ENCODE measurements at places on chromosomes 5 and 9. TPM values are rescaled to one million over a fixed set of nuclear protein-coding genes. Genes with fewer than 3 reads are reported as not detected.

GRCh38 chr9:123174887-123175518, 93.4 kb downstream of the STRBP start:
- no peak overlapping the region for H3K4me3 ChIP-seq
- no peak overlapping the region for H3K27ac ChIP-seq
- peaks cover 4% of the 10 kb centered on the region for H3K36me3 ChIP-seq
- no peak for DNase-seq
- H3K4me1 ChIP-seq: peaks cover 8% of the 10 kb centered on the region

DNA sequence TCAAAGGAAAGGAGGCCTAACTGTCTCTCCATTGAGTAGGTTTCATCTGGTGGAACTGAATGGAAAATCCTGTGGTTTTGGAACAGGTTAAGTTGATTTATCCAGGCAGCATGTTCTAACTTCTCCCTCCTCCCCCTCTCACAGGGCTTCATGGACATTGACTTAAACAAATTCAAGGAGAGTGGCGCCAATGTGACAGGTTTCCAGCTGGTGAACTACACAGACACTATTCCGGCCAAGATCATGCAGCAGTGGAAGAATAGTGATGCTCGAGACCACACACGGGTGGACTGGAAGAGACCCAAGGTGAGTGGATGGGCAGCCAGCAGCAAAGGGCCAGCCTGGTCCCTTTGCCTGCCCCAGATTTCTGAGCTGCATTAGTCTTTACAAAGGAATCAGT, 183.9 kb downstream of the GRIA1 start:
- H3K4me1 ChIP-seq: no peaks in the 10 kb centered on the region
- no peak for DNase-seq
- peaks cover 13% of the 10 kb centered on the region for H3K27me3 ChIP-seq
- no peaks in the 10 kb centered on the region for H3K36me3 ChIP-seq
- no peak overlapping the region for H3K4me3 ChIP-seq

- no peak overlapping the region for H3K4me3 ChIP-seq
- H3K27me3 ChIP-seq: no peaks in the 10 kb centered on the region
Measured at GRCh38 chr5:14229181-14229580, 86.0 kb downstream of the TRIO start.

GRCh38 chr9:100108559-100108958, 9.5 kb downstream of the INVS start:
- H3K36me3 ChIP-seq: peaks cover 4% of the 10 kb centered on the region
- no peak overlapping the region for H3K4me3 ChIP-seq
- H3K27ac ChIP-seq: no peak overlapping the region
- peaks cover 16% of the 10 kb centered on the region for H3K4me1 ChIP-seq
- no peaks in the 10 kb centered on the region for H3K27me3 ChIP-seq
- DNase-seq: no peak

DNA sequence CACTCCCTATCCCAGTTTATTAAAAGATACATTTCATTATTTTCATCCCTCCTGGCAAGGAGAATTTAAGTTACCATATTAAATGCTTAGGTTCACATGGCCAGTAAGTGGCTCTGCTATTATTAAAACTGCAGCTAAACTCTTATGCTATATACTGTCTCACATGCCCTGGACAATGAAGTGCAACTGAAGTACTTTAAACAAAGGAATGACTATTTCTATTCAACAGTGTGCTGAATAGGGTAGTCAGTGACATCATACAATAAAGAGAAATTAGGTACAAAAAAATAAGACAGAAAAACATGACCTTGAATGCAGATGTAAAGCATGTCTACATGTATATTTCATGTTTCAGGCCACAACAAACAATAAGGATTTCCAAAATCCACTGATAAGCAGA, 282.6 kb upstream of the SMC2 start:
- H3K4me3 ChIP-seq: no peak overlapping the region
- no peak for DNase-seq
- no peaks in the 10 kb centered on the region for H3K4me1 ChIP-seq
- H3K27me3 ChIP-seq: peaks cover 1% of the 10 kb centered on the region
- H3K27ac ChIP-seq: no peak overlapping the region
- no peaks in the 10 kb centered on the region for H3K36me3 ChIP-seq

DNA sequence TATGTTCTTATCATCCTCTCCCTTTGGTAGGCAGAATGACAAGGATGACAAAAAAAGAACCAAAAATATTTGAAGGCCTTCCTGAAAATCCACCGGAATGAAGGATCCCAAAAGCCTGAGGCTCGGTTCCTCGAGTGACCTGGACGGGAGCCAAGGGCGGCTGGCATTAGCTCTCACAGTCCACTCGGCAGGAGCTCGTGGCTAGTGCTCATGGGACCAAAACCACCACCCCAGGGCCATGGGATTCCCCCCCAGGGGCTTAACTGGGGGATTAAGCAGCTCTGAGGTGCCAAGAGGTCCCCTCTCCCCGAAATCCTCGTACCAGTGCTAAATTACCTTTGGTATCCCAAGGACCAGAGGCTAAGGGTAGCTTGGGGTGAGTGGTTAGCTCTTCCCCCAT, 586 bp upstream of the PDZD2 start:
- no peaks in the 10 kb centered on the region for H3K36me3 ChIP-seq
- H3K27me3 ChIP-seq: peaks cover 12% of the 10 kb centered on the region
- peak overlapping the region; percentile 84 for H3K4me3 ChIP-seq
- peaks cover 14% of the 10 kb centered on the region for H3K4me1 ChIP-seq
- H3K27ac ChIP-seq: no peak overlapping the region

GRCh38 chr9:104269996-104270963, 176.2 kb downstream of the SMC2 start:
- no peak overlapping the region for H3K4me3 ChIP-seq
- H3K27ac ChIP-seq: no peak overlapping the region
- H3K27me3 ChIP-seq: peaks cover 24% of the 10 kb centered on the region
- H3K4me1 ChIP-seq: no peaks in the 10 kb centered on the region

FAM13B gene
- total RNA-seq: 43.0 TPM

- H3K36me3 ChIP-seq: no peaks in the 10 kb centered on the region
- H3K4me1 ChIP-seq: no peaks in the 10 kb centered on the region
- no peak for DNase-seq
- H3K27me3 ChIP-seq: peaks cover 8% of the 10 kb centered on the region
- H3K27ac ChIP-seq: no peak overlapping the region
Measured at GRCh38 chr9:10135553-10135952, 477.2 kb downstream of the PTPRD start.

GRCh38 chr5:169304175-169304574, 3.2 kb upstream of the SLIT3 start:
- peaks cover 3% of the 10 kb centered on the region for H3K36me3 ChIP-seq
- DNase-seq: no peak
- no peak overlapping the region for H3K27ac ChIP-seq
- H3K4me1 ChIP-seq: peaks cover 43% of the 10 kb centered on the region

DNA sequence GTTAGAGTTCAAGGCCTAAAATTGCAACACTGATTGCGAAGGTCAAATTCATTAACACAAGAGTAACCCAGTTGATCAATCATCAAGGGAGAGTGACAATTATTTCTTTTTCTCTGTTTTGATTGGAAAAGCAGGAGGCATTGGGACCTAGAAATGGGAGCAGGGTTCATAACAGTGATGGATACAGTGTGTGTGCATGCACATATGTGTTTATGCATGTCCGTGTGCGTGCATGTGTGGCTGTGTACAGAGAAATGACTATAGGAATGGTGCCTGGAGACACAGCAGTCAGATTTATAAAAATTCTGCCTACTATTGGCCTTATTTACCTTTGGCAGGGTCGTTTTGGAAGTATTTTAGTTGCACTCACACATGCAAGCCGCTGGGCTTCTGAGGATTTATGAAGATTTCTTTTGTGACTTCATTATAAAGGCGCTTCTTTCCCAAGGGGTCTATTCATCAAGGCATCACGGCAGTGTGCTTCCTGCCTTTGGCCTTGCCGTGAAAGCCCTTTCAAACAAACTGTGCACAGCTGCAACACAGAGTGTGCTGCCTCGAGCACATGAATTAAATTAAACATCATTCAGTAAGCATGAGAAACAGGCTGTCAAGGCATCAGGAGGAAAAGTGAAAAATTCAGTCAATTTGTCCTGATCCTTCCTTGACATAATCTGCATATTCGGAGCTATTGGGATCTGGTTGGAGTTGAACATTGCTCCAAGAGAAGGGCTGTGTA, 122.8 kb upstream of the PUM3 start:
- no peak for DNase-seq
- H3K4me1 ChIP-seq: no peaks in the 10 kb centered on the region
- H3K27ac ChIP-seq: no peak overlapping the region
- H3K36me3 ChIP-seq: no peaks in the 10 kb centered on the region

DNA sequence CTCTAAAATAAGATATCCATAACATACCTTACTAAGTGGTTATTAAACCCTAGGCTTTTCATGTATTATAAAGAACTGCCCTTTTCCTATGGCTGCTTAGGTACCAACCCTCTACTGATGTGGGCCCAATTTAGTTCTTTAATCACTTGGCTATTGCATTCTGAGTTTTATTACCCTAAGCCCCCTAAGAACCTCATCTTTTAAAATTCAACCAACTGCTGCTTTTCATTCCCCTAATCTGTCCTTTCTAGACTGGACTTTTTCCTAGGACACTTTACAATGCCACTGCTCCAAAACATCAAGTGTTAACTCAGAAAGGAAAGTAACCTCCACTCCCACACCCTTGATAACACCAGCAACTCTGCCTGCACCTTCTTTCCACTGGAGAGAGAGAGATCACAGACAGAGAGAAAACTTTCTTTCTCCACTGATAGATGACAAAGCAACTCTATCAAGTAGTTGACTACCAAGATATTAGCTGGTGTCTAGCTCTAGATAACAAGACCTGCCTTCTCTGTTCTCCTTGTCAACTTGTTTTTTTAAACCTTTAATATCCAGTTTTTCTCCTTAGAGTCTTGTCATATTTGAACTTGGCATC, 27.3 kb downstream of the ELL2 start:
- no peak overlapping the region for H3K4me3 ChIP-seq
- H3K27ac ChIP-seq: no peak overlapping the region
- no peaks in the 10 kb centered on the region for H3K27me3 ChIP-seq

- H3K4me1 ChIP-seq: peaks cover 33% of the 10 kb centered on the region
- DNase-seq: no peak
- no peak overlapping the region for H3K4me3 ChIP-seq
- no peak overlapping the region for H3K27ac ChIP-seq
Measured at GRCh38 chr9:98912450-98912849, 31.3 kb upstream of the COL15A1 start.

POLR3G gene
- 1.6 TPM for total RNA-seq

- H3K27ac ChIP-seq: no peak overlapping the region
- peaks cover 36% of the 10 kb centered on the region for H3K27me3 ChIP-seq
- H3K4me1 ChIP-seq: peaks cover 24% of the 10 kb centered on the region
- H3K36me3 ChIP-seq: no peaks in the 10 kb centered on the region
Measured at GRCh38 chr9:34624475-34625185, 4.2 kb downstream of the ARID3C start.

GFPT2 gene
- 18.8 TPM for total RNA-seq

TMEM252 gene
- total RNA-seq: not detected

DNA sequence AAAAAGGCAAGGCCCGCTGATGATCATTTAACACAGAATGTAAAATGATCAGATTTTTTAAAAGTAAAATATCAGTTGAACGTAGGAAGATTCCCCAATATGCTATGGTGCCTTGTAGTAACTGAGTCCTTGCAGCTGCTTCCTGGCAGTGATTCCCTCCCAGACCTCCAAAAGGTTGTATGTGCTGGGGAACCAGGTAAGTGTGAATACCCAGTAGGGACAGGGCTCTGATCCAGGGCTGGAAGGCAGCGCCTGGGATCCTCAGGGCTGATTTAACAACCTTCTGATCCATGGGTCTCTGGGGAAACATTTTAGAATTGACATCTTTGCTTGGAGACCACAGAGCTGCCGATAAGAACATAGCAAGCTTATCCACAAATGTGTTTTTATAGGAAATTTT, 76.7 kb upstream of the IL6ST start:
- H3K36me3 ChIP-seq: no peaks in the 10 kb centered on the region
- no peak for DNase-seq
- peak overlapping the region; percentile 53 for H3K27ac ChIP-seq

- H3K27me3 ChIP-seq: no peaks in the 10 kb centered on the region
- peaks cover 2% of the 10 kb centered on the region for H3K36me3 ChIP-seq
- peak; percentile 59 for DNase-seq
Measured at GRCh38 chr9:131117121-131117761, 8.1 kb upstream of the NUP214 start.

- no peaks in the 10 kb centered on the region for H3K4me1 ChIP-seq
- H3K27me3 ChIP-seq: no peaks in the 10 kb centered on the region
Measured at GRCh38 chr5:21574438-21574837, 1278.7 kb downstream of the CDH12 start.

NRARP gene
- 6.7 TPM for total RNA-seq

GRCh38 chr9:87102126-87102525, 154.8 kb upstream of the GAS1 start:
- no peak overlapping the region for H3K27ac ChIP-seq
- peaks cover 15% of the 10 kb centered on the region for H3K4me1 ChIP-seq
- no peak for DNase-seq
- H3K27me3 ChIP-seq: no peaks in the 10 kb centered on the region

CAVIN4 gene
- 0.46 TPM for total RNA-seq

GRCh38 chr5:669842-670395, 23.2 kb downstream of the TPPP start:
- H3K4me3 ChIP-seq: no peak overlapping the region
- no peak for DNase-seq
- H3K27ac ChIP-seq: no peak overlapping the region
- peaks cover 9% of the 10 kb centered on the region for H3K4me1 ChIP-seq
- H3K36me3 ChIP-seq: peaks cover 4% of the 10 kb centered on the region

- no peak overlapping the region for H3K4me3 ChIP-seq
- no peaks in the 10 kb centered on the region for H3K4me1 ChIP-seq
- no peaks in the 10 kb centered on the region for H3K27me3 ChIP-seq
- H3K36me3 ChIP-seq: no peaks in the 10 kb centered on the region
Measured at GRCh38 chr9:83775932-83776331, 41.6 kb downstream of the GKAP1 start.

DNA sequence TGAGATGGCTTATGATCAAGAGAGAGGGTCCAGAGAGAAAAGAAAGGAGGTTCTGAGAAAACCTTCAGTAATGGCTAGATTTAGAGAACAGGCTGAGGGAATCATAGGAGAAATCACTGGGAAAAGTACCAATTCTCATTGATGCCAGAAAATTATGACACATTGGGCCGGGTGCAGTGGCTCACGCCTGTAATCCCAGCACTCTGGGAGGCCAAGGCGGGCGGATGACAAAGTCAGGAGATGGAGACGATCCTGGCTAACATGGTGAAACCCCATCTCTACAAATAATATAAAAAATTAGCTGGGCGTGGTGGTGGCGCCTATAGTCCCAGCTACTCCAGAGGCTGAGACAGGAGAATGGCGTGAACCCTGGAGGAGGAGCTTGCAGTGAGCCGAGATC, 29.5 kb upstream of the PLIN2 start:
- peaks cover 8% of the 10 kb centered on the region for H3K4me1 ChIP-seq
- no peaks in the 10 kb centered on the region for H3K27me3 ChIP-seq
- no peak for DNase-seq
- H3K4me3 ChIP-seq: no peak overlapping the region
- H3K36me3 ChIP-seq: no peaks in the 10 kb centered on the region

MEIKIN gene
- total RNA-seq: not detected

GRCh38 chr9:108056805-108057386, 567.3 kb upstream of the KLF4 start:
- no peak for DNase-seq
- peaks cover 1% of the 10 kb centered on the region for H3K27me3 ChIP-seq
- peak overlapping the region; percentile 42 for H3K27ac ChIP-seq
- H3K4me3 ChIP-seq: no peak overlapping the region
